Activated B cell treated with CpG ODN at 0.5 μM for 24 hours (primary cell): ENCODE measurements at places on chromosomes 11 and 22. TPM values are rescaled to one million over a fixed set of nuclear protein-coding genes. Genes with fewer than 3 reads are reported as not detected.

The GLYAT gene
- not detected in 2 replicates for total RNA-seq

DNA sequence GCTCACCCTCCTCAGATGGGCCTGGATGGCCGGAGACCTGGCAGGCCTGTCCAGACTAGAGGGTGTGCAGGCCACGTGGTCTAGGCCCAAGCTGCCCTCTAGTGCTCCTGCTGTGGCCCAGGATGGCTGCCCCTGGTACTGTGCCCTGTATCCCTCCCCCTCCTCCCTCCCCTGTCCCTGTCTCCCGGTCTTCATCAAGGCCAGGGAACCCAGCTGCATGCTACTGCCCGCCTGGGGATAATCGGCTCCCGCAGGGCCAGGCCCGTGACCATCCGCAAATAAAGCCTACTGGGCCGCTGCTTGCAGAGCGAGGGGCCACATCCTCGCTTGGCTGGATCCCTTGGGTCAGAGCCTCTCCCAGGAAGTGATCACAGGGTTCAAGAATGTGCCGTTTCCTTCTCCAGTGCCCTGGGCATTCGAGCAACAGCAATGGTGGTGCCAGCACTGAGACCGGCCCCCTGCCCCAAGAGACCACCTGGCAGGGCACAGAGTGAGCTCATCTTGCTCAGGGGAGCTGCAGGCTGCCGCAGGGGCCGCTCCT, 51.1 kb downstream of the WNT7B start:
- H3K36me3 ChIP-seq = no peaks in the 10 kb centered on the region
- no peak for DNase-seq
- no peaks in the 10 kb centered on the region for H3K4me1 ChIP-seq
- no peak overlapping the region for H3K4me3 ChIP-seq

GRCh38 chr11:46410021-46410420, 18.4 kb upstream of the CHRM4 start:
- H3K36me3 ChIP-seq = peaks cover 74% of the 10 kb centered on the region
- DNase-seq = no peak
- no peaks in the 10 kb centered on the region for H3K4me1 ChIP-seq

- H3K27ac ChIP-seq = no peak overlapping the region
- H3K36me3 ChIP-seq = no peaks in the 10 kb centered on the region
- peaks cover 7% of the 10 kb centered on the region for H3K27me3 ChIP-seq
- no peak overlapping the region for H3K4me3 ChIP-seq
- no peak for DNase-seq
Observed at GRCh38 chr11:7901319-7901854, 29.7 kb downstream of the OR10A6 start.
